ENCODE measurements at places on chromosomes 3 and 15. TPM values are rescaled to one million over a fixed set of nuclear protein-coding genes. Genes with fewer than 3 reads are reported as not detected.

SPESP1 gene
- 0.48 TPM for total RNA-seq

PGBD4 gene
- total RNA-seq, result 0.69 TPM

CLDN1 gene
- total RNA-seq, result 0.67 TPM

MAGEL2 gene
- total RNA-seq, result 1.1 TPM

DNA sequence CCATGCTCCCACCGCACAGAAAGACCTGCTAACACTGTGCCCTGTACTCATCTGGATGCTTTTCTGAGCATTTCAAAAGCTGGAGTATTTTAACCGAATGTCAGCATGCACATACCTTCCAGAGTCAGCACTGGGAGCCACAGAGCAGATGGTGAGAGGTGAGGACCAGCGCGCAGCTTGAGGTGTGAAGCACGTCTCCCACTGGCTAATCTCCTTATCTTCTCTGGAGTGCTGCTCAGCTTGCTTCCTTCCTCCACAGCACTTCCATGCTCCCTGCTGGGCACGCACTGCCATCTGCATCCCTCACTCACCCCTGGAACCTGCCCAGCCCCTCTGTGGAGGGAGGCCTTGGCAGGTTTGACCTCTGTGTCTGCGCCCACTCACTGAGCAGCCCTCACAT lies at the start of gene GNB5:
Gene GNB5, minus strand, starts transcription at position 186 of the 400 bp plus-strand sequence. CDS start 6,716 bp downstream, outside the sequence.
- no peak for DNase-seq

GRCh38 chr3:4606911-4607310 lies 113.8 kb downstream of the ITPR1 start:
- no peak for DNase-seq

DNA sequence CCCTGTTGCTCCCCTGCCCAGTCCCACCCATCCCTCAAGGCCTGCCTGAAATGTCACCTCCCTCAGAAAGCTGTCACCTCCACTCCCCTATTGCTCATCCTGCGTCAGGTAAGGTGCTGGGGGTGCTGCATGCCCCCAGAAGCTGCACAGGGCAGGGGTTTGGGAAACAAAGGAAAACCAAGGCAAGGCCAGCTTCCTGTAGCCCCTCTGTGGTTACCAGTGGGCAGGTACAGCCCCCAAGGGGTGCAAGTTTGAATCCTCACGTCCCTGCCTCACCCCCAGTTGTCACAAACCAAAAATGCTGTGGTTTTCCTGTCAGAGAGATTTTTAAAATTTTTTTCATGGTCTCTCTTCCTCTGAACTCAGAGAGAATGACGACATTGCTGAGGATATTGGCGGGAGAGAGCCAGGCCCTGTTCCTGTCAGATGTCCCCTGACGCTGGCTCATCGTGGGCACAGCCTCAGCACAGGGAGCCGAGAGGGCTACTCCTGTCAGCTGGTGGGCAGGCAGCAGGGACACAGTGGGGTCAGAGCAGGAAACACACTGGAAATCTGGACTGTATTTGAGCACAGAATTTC lies 27.0 kb downstream of the PSTPIP1 start:
- DNase-seq, result no peak

GRCh38 chr3:56622381-56622780 lies 60.7 kb downstream of the TASOR start:
- DNase-seq, result no peak

DNA sequence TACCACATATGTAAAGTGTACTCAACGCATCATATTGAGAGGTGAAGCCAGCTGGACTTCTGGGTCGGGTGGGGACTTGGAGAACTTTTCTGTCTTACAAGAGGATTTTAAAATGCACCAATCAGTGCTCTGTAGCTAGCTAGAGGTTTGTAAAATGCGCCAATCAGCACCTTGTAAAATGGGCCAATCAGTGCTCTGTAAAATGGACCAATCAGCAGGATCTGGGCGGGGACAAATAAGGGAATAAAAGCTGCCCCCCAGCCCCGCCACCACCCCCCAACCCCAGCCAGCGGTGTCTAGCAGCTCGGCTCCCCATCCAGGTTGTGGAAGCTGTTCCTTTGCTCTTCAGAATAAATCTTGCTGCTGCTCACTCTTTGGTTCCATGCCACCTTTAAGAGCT lies 6.2 kb upstream of the IVD start:
- DNase-seq, result no peak

DNA sequence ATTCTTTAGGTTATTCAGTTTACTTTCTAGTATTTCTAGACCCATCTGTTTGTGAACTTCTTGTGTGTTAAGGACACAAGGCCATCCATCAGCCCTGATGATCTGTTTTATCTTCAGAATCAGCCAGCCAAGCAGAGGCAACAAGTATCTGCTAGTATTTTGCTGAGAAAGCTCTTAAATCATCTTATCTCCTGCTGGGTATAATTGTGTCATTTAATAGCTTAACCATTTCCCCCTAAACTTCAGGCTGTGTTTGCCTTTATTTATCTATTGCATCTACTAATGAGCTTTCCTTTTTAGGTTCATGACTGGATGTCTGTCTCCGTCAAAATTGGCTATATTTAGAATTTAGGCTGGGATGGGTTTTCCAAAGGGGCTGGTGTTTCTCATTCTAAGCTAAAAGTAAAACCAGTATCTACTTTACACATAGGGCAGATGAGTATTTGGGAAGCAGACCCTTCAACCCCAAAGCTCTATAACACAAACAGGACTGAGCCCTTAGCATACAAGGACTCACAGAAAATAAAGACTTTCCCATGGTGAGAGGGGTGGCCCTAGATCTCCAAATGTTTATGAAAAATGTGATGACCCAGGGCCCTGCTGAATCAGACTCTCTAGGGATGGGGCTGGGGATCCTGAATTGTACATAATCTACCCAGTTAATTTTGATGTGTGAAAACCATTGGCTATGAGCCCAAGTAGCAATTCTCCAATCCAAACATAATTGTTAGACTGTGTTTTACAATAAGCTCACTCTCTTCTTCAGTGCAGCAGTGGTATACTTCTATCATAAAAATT lies 65.3 kb upstream of the PSMD6 start:
- DNase-seq, result no peak

- DNase-seq, result no peak
Measured at GRCh38 chr3:187992609-187993008, 161.3 kb upstream of the LPP start.

GRCh38 chr3:20280257-20280656 lies 94.3 kb upstream of the SGO1 start:
- no peak for DNase-seq

DNA sequence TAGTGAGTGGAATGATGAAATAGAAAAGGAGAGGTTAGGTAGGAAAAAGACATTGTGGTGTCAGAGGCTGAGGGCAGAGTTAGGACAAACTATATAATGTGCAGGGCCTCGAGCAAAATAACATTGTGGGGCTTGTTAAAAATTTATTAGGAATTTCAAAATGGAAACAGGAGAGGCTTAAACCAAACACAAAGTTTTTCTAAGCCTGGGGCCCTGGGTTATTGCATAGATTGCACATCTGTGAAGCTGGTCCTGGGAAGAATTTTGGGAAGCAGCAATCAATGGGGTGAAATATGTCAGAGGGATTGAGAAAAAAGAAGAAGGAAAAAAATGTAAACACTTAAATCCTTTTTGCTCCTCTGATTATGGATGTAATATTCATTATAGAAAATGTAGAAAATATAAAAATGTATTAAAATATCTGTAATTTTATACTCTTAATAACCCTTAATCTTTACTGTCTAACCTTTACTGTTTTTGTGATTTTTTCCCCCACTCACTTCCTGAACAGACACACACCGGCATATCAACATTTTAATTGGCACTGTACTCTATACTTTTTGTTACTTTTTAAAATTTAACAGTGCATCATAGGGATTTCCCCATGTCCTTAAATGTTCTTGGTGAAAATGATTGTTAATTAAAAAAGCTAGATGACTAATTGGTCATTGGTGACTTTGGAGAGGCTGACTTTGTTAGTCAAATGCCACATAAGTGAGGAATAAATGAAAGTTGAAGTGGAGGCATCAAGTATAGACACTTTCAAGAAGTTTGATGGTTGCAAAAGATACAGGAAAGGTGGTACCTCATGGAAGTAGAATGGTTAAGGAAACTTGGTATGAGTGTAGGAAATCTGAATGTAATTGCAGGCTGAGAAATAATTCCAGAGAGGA lies 183.4 kb downstream of the NFKBIZ start:
- no peak for DNase-seq

Measured in H7 (cell line).